Skeletal muscle cell (primary cell): ENCODE measurements at places on chromosomes 2 and 18.
A peak's percentile ranks its signal among the peaks of the same experiment; 100 is the strongest.

DNA sequence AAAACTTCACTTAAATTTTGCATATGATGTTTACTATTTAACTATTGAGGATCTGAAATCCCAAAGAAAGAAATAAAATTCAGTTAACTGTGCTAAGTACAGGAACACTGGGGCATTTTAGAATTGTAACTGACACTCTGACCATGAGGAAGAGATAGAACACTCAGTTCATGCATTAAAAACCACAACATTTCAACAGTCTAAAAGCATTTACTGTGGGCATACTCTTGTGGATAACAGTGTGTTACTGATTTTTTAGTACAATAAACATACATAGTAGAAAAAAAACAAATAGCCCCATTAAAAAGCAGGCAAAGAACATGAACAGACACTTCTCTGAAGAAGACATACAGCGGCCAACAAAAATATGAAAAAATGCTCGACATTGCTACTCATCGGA lies 1122.7 kb upstream of the PIK3C3 start:
- DNase-seq = peak; percentile 11

- no peak for DNase-seq
Observed at GRCh38 chr2:9226458-9227380, 20.1 kb downstream of the ASAP2 start.

DNA sequence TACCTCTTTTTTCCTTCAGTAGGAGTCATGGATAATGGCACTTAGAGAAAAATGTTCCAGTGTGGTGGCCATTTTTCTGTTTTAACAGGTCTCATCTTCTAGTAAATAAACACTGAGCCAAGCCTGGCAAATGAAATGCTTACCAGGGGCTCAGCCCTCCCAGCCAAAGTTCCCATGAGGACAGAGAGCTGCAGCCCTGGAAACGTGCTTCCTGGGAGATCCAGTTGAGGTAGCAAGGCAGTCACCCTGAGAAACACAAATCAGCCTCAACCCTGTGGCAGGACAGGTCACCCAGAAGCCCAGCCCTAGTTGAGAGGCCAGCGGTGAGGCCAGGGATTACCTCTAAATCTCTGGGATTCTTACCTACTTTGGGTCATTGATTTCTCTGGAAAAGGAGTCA lies 140.1 kb downstream of the LNPK start:
- DNase-seq = no peak

DNA sequence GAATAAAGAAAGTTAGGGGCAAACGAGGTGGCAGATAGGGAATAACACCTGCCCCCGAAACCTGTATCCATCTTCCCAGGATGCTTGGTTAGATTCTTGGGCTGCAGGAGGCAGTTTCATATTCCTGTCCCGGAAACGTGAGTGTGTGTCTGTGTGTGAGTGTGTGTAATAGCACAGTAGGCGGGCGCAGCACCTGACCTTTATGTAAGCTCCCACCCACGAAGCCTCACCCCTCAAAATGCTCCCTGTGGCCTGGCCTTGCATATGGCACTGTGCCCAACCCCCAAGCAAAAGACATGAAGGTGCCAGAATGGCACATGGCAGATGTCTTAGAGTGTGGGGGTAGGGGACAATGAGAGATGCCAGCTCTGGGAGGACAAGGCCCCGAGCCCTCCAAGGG lies 48.9 kb downstream of the EFR3B start:
- no peak for DNase-seq

DNA sequence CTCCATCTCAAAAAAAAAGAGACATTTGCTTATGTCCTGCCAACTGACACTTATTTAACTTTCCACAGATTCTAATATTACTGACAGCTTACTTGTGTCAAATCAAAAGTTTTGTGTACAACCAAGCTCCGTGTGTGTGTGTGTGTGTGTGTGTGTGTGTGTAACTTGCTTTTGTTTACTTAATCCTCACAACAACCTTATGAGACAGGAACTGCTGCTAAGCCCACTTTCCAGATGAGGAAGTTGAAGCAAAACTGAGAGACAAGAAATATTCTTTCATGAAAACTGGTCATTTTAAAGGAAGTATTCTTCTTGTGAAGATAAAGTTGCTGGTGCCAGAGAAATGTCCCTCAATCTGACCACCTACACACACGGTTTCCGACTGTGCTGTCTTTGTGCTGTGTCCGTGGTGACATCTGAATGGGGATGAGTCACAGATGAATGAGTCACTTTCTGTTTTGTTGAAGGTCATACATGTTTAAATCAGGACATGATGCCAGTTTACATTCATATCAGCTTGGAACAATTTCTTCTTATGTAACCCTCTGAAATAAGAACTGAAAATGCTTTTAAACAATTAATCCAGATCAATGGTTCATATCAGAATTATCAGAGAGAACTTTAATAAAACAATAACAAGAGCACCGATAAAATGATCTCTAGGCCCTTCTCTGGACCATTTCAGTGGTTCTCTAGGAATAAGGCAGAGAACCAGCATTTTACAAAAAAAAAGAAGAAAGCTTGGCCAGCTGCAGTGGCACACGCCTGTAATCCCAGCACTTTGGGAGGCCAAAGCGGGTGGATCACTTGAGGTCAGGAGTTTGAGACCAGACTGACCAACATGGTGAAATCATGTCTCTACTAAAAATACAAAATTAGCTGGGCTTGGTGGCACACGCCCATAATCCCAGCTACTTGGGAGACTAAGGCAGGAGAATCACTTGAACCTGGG lies 95.5 kb downstream of the THNSL2 start:
- DNase-seq = peak; percentile 0

GRCh38 chr2:98598781-98599428 lies 9.4 kb downstream of the COA5 start:
- DNase-seq = no peak

GRCh38 chr2:102376052-102376591 lies 20.5 kb downstream of the IL18R1 start:
- no peak for DNase-seq

DNA sequence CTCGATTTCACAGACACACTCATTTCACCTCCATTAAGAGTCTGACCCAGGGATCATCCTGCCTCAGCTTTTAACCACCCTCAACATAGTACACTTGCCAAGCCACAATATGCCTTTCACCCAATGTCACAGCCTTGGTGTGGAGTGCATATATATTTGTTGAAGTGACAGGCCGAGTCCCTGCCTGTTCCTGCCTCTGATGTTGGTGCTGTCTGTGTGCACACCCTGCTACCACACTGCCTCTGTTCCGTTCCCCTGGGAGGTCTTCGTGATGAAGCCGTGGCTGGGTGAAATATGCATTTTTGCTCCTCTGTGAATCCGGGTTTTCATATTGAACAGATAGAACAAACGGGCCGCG lies 90.3 kb downstream of the RNF144A start:
- DNase-seq = no peak

DNA sequence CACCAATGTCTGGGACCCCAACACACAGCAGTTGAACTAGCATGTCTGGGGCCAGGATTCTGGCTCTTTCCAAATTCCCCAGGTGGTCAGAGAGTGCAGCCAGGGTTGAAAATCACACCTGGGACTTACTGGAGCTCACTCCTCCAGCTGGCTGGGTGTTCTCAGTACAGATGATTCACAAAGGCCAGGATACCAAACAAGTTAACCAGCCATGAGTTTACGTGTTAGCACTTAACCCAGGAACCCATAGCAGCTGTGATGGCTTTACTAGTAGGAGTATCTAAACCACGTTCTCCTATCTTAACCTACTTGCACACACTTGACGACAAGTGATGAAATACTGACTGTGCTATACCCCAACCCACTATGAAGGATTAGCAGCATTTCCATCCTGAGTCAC lies 222.8 kb downstream of the FBXO15 start:
- DNase-seq = no peak

DNA sequence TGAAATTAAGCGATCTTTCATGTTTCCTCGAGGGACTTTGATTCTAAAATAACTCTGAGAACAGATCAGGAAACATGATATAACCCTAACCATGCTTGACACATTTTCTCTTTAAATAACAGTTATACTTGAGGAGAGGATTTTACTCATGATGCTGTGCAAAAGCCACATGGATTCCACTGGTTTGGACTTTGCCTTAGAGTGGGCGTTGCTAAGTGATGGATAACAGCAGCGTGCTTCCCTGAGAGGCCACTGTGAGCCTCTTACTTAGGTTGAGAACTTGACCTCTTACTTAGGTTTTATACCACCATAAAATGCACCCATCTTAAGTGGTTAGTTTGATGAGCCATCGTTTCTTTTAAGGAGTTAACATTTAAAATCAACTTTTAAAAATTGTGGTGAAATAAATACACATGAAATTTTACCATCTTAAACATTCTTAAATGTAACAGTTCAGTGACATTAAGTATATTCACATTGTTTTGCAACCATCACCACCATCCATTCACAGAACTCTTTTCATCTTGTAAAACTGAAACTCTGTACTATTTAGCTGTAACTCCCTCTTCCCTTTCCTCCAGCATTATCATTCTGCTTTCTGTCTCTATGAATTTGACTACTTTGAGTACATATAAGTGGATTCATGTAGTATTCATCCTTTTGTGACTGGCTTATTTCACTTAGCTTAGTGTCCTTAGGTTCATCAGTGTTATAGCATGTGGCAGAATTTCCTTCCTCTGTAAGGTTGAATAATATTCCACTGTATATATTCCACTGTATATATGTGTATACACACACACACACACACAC lies 22.6 kb downstream of the ANXA4 start:
- no peak for DNase-seq

DNA sequence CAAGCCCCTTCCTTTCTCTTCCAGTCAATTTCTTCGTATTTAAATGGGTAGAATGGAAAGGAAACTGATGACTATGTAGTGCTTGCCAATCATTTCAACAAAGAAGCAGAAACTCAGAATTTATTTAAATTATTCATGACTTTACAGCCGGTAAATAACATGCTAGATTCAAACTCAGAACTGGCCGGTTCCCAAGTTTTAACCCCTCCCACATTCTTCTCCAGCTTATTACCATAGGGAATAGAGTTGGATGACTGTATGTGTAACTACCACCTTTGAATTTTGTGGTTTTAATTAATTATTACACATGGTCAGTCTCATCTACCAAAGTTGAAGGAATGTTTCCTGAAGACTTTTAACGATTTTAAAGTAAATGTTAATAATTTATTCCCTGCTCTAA lies 819.3 kb upstream of the LRATD1 start:
- no peak for DNase-seq

DNA sequence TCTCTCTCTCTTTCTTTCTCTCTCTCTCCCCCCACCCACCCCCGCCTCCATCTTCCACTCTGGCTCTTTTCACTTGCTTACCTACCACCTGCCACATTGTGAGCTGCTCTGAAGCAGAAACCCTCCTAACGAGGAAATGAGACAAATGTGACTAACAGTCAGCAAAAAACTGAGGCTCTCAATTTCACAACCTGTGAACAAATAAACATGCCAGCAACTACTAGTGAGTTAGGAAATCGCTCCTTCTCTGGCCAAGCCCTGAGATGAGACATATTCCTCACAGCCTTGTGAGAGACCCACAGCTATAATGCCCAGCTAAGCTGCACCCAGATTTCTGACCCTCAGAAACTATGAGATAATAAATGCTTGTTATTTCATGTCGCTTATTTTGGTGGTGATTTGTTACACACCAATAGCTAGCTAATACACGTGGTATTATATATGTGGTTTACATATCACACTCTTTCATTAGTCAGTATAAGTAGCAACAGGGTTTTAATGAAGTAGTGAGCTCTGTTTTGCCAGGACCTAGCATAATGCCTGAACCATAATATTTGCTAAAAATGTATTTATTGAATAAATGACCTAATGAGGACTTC lies 8.4 kb upstream of the ZNF521 start:
- DNase-seq = no peak

GRCh38 chr18:51621864-51622160 lies 424.3 kb upstream of the MEX3C start:
- DNase-seq = no peak

DNA sequence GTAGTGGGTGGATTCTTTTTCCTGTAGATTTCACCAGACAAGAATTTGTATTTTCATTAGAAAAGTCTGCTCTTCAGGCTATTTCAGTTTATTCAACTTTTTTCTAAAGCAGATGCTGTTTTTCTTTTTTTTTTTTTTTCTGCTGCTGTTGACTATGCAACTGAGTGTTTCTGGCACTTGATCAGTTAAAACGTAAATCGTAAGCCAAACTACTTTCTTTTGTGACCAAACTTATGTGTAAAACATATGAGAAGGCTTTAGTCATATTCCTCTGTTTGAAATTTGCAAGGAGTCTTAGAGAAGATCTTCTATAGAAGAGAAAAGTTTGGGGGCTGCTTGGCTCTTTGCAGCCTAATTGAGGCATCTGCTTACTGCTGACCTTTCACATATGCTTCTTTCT lies 170.1 kb downstream of the PARD3B start:
- no peak for DNase-seq

DNA sequence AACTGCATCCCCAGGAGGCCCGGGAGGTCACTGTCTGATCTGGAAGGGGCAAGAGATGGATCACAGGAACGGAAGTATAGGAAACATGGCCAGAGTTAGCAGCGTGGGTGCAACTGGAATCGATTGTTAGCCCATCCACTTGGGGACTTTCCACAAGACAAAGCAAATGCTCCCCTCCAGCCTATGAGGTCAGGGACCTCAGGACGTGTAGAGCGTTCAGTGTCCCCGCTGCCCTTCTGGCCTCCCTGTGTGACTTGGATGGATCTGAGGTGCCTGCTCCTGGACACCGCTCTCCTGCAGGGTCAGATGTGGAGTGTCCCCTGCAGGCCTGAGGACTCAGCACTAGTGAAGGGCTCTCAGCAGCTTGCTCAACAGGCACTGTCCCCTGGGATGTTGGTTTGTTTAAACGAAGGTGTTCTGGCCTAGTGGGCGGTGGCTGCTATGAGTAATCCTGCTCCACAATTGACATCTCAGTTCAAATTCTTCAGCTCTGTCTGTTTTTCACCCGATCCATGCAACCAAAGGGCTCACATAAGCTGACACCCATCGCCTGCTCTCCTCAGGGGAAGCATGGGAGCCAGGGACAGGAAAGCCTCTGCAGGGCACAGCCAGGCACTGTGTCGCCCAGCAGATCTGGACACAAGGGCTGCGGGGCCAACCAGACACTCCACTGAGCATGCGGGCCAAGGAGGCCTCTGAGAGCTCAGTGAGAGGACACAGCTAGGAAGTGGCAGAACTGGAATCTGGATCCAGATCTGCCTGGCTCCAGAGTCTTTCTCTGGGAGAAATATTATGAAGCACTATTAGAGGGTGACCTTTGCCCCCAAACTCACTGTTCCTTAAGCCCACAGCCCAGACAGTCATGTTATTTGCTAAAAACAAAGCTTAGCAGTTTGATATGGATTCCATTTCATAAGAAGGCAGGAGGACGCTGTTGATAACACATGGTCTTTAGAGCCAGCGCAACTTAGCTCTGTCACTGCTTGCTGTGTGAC lies 78.5 kb downstream of the RHOB start:
- DNase-seq = peak; percentile 88

- peak; percentile 61 for DNase-seq
Observed at GRCh38 chr2:43225093-43225787, 1.2 kb downstream of the ZFP36L2 start.

- no peak for DNase-seq
Observed at GRCh38 chr2:241842620-241843211, 16.0 kb downstream of the PDCD1 start.

DNA sequence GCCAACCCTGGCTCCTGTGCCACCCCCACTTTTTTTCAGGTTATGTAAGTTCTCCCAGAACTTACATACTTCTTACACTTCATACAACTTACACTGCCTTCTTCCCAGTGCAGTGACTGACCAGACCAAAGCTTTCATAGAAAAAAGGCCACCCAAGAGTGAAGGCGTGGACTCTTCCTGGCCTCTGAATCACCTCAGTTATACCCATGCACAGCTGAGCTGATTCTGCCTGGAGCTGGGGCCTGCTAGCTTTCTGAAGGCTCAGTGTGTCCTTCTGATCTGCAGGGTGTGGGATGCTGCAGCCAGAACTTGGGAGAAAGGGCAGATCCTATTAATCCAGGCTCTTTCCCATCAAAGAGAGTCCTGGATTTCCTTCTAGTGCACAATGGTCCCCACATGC lies 216.1 kb downstream of the TTC32 start:
- DNase-seq = no peak
